ENCODE measurements at places on chromosomes 2 and 18.
A peak's percentile ranks its signal among the peaks of the same experiment; 100 is the strongest.

- no peak for DNase-seq
Measured at GRCh38 chr2:45789961-45790723, 138.7 kb downstream of the PRKCE start.

GRCh38 chr2:231057590-231057989, 923 bp downstream of the PSMD1 start:
- peak; percentile 47 for DNase-seq

GRCh38 chr2:144520756-144521487, 1.0 kb upstream of the ZEB2 start:
- DNase-seq = no peak

DNA sequence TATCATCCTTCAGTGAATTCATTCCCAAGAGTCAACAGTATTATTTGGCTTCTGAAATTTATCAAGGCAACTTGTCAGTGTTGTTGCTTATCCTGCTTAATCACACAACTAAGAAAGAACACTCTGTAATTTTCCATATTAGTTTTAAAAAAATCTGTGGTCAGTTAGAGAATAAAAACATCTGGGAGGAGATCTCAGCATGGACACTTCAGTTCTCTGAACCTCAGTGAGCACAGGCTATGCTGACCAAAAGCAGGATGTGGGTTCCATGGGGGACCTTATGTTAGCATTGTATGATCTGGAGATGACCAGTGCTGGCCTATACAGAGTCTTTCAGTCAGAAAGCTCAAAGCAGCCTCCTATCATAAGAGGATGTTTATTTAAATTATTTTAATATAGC, 79.1 kb upstream of the KLHL14 start:
- DNase-seq = no peak

- DNase-seq = no peak
Measured at GRCh38 chr2:127606625-127607398, 39.1 kb upstream of the GPR17 start.

- peak; percentile 7 for DNase-seq
Measured at GRCh38 chr2:237438080-237438940, 24.3 kb upstream of the COL6A3 start.

Data from RKO (cell line).